HFFc6 (cell line): ENCODE measurements at places on chromosomes 7 and 10. TPM values are rescaled to one million over a fixed set of nuclear protein-coding genes. Genes with fewer than 3 reads are reported as not detected.

DNA sequence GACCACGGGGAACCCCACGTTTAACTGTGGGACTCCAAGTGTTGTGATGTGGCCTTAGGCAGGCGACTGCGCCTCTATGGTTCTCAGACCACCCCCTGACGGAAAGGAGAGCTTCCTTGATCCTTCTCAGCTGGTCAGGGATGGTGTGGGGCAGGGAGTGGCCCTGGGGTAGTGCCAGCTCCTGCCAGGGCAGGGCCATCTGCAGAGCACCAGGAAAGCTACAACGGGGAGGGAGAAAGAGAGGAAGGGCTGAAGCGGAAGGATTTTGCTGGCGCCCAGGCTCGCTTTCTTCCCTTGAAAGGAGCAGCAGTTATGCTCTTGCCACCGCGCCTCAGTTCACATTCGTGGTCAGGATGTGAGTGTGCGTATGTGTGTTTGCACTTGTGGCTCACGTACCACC lies 74.9 kb upstream of the PCBD1 start:
- no peak overlapping the region for H3K4me3 ChIP-seq
- no peaks in the 10 kb centered on the region for H3K36me3 ChIP-seq
- H3K27ac ChIP-seq, result no peak overlapping the region
- H3K4me1 ChIP-seq, result no peaks in the 10 kb centered on the region

- H3K27ac ChIP-seq, result no peak overlapping the region
- peaks cover 26% of the 10 kb centered on the region for H3K4me1 ChIP-seq
- peaks cover 2% of the 10 kb centered on the region; the same call in 1 of the 2 replicates for H3K27me3 ChIP-seq
- H3K4me3 ChIP-seq, result no peak overlapping the region
- no peak for DNase-seq
These were observed 5.3 kb downstream of the LRCH4 start for GRCh38 chr7:100580466-100581283.

- no peak for DNase-seq
- no peaks in the 10 kb centered on the region; the same call in 1 of the 2 replicates for H3K27me3 ChIP-seq
- H3K4me1 ChIP-seq, result peaks cover 20% of the 10 kb centered on the region
- H3K4me3 ChIP-seq, result no peak overlapping the region
These were observed 57.9 kb downstream of the MGMT start for GRCh38 chr10:129524936-129525335.

GRCh38 chr7:2513702-2514101 lies 5.9 kb upstream of the LFNG start:
- no peak overlapping the region for H3K4me3 ChIP-seq
- DNase-seq, result no peak
- no peaks in the 10 kb centered on the region for H3K36me3 ChIP-seq
- no peaks in the 10 kb centered on the region; the same call in 1 of the 2 replicates for H3K27me3 ChIP-seq
- H3K27ac ChIP-seq, result no peak overlapping the region

GRCh38 chr10:26931223-26931622 lies 70.5 kb upstream of the ABI1 start:
- H3K4me1 ChIP-seq, result no peaks in the 10 kb centered on the region
- H3K27ac ChIP-seq, result no peak overlapping the region
- DNase-seq, result no peak
- no peaks in the 10 kb centered on the region for H3K36me3 ChIP-seq
- H3K27me3 ChIP-seq, result peaks cover 16% of the 10 kb centered on the region

DNA sequence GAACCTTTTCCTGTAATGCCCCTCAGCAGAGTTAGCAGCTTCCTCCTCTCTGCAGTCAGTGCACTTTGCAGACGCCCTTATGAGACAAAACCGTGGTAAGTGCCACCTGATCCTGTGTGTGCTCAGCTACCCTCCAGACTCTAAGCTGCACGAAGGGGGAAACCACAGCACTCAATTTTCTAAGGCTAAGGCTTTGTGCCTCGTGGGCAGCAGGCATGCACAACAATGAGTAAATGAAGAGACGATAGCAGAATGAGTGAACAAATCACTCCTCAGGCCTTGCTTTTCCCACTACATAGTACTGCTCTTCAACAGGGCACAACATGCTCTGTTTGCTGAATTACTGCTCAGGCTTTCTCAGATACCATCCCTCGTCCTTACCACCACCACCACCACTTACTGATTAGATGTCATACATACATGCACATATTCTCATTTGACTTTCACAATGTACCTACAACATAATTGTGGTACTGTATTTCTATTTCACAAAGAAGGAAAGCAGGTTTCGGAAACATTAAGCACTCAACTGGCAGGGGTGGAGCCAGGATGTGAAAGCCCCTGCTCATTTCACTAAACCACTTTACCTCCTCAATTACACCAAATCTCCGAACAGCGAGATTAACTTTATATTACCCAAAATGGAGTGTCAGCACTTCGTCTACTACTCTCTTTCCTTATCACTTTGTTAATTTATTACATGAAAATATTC lies 85.4 kb downstream of the ICA1 start:
- peaks cover 25% of the 10 kb centered on the region for H3K27me3 ChIP-seq
- DNase-seq, result no peak
- no peak overlapping the region for H3K4me3 ChIP-seq
- peaks cover 10% of the 10 kb centered on the region; the same call in 1 of the 2 replicates for H3K4me1 ChIP-seq

DNA sequence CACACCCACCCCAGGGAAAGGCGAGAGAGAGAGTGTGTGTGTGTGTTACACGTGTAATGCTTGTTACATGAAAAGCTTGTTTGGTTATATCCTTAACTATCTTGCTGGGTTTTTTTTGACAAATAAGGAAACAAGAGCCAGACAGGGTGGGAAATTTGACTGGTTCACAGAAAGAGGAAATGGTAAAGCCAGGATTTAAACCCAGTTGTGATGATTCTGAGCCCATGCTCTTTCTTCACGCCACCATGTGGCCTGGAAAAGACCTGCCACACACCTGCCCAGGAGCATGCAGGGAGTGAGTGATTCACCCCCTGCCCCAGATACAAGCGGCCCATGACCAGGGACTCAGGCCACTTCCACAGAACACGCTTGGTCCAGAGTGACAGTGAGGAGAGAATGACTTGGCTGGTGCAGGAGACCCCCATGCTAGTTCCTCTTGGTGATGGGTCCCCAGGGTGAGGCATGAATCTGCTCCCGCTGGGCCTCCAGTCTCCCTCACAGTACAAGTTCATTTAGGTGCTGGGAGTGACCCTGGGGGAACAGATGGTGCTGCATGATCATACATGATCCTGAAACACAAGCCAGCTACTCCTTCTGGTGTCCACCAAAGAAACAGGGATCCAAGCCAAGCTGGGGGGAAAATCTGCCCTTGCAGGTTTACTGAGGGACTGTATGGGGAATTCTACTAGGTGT lies 21.0 kb upstream of the EIF5AL1 start:
- H3K27ac ChIP-seq, result no peak overlapping the region
- peaks cover 45% of the 10 kb centered on the region for H3K4me1 ChIP-seq
- no peaks in the 10 kb centered on the region for H3K36me3 ChIP-seq
- DNase-seq, result no peak
- H3K27me3 ChIP-seq, result peaks cover 5% of the 10 kb centered on the region

- no peak for DNase-seq
- peak overlapping the region; percentile 100 for H3K4me3 ChIP-seq
These were observed 341 bp downstream of the GOT1 start for GRCh38 chr10:99430116-99430450.

- DNase-seq, result no peak
- H3K4me3 ChIP-seq, result no peak overlapping the region
- peaks cover 6% of the 10 kb centered on the region; the same call in 1 of the 2 replicates for H3K36me3 ChIP-seq
- peaks cover 4% of the 10 kb centered on the region for H3K27me3 ChIP-seq
These were observed 201.8 kb downstream of the TCERG1L start for GRCh38 chr10:131109726-131110125.

GRCh38 chr7:69708857-69709256 lies 110.6 kb downstream of the AUTS2 start:
- no peaks in the 10 kb centered on the region for H3K4me1 ChIP-seq
- DNase-seq, result no peak
- H3K4me3 ChIP-seq, result no peak overlapping the region
- peaks cover 1% of the 10 kb centered on the region; the same call in 1 of the 2 replicates for H3K27me3 ChIP-seq
- no peaks in the 10 kb centered on the region for H3K36me3 ChIP-seq

GRCh38 chr7:7761974-7762779 lies 43.8 kb upstream of the RPA3 start:
- peak overlapping the region; percentile 71 for H3K27ac ChIP-seq
- DNase-seq, result peak; percentile 26
- peak overlapping the region; percentile 89 for H3K4me3 ChIP-seq
- H3K4me1 ChIP-seq, result peaks cover 37% of the 10 kb centered on the region
- H3K36me3 ChIP-seq, result no peaks in the 10 kb centered on the region

GRCh38 chr7:135662123-135662372 lies 266 bp upstream of the STMP1 start:
- H3K27me3 ChIP-seq, result peaks cover 3% of the 10 kb centered on the region
- peak overlapping the region; percentile 98 for H3K4me3 ChIP-seq
- peak overlapping the region; percentile 99 for H3K27ac ChIP-seq
- no peak for DNase-seq
- peaks cover 38% of the 10 kb centered on the region for H3K4me1 ChIP-seq

DNA sequence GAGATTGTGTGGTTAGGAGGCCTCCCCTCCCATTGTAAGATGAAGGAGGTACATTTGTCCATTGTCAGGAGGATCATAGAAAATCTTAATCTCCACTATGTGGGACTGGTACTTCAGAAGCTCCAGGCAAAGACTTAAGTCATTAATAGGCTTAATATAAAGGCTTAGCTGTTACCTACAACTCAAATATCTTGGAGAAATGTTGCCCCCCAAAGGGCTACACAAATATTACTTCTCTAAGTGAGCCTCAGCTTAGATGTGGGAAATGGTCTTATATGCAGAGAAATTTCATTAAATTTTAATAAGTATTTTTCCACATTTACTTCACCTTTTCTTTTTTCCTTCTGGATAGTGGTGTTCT lies 27.2 kb downstream of the TAS2R41 start:
- no peak overlapping the region for H3K4me3 ChIP-seq
- H3K27me3 ChIP-seq, result peaks cover 1% of the 10 kb centered on the region; the same call in 1 of the 2 replicates
- no peak overlapping the region for H3K27ac ChIP-seq
- DNase-seq, result no peak
- peaks cover 60% of the 10 kb centered on the region for H3K4me1 ChIP-seq
- H3K36me3 ChIP-seq, result peaks cover 6% of the 10 kb centered on the region

DNA sequence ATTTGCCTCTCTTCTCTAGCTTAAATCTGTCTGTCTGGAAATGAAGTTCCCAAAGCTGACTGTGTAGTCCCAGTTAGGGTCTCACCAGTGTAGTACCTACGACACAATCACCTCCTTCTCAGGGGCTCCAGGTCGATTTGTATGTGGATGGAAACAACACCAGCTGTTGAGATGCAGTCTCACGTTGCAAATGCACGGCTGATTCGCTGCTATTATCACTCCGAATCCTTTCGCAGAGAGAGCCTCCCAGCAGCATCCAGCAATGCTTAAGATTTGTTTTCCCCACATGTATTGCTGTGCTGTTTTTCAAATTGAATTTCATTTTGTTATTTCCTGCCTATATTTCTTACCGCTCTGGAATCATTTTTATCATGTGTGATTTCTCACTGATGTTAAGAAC lies 16.3 kb downstream of the VSTM4 start:
- DNase-seq, result no peak
- no peak overlapping the region for H3K4me3 ChIP-seq
- H3K36me3 ChIP-seq, result no peaks in the 10 kb centered on the region
- H3K4me1 ChIP-seq, result no peaks in the 10 kb centered on the region
- H3K27ac ChIP-seq, result no peak overlapping the region

DNA sequence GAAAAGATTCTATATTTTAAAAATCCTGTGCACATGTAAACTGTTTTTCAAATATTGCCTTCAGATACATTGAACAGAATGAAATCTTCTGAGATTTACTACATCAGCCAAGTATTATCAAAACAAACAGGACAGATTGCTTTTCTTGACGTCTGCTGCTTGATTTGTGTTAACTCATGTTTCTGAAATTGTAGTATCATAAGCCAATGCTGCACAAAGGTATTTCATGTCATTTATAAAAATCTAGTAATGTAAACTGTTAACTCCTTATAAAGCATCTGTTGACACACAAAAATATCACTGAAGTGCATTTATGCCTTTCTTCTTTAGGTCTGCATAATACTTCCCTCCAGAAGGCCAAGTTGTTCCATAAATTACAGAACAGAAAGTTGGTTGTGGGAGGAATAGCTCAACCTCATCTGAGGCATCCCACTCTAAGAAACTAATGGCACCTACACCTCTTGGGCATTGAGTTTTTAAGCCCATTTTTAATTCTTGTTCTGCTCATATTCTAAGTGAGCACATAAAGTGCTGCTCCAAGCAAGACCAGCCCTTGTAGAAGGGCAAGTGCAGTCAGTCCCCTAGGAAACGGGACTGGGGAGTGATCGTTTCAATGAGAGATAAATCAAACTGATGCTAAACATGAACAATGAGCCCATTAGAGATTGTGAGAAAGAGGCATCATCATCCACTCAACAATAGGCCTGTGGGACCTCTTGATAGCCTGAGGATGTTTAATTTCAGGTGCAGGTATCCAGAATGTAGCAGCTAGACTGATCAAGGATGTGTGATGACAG lies 28.5 kb downstream of the CAV1 start:
- H3K4me1 ChIP-seq, result peaks cover 90% of the 10 kb centered on the region
- DNase-seq, result no peak
- H3K36me3 ChIP-seq, result peaks cover 79% of the 10 kb centered on the region
- peaks cover 5% of the 10 kb centered on the region for H3K27me3 ChIP-seq

NXPH1 gene
- not detected in 3 replicates for total RNA-seq

ZC3HAV1L gene
- total RNA-seq, result 10.7 to 12.1 TPM (median 11.4 TPM) in 3 replicates

ABCC2 gene
- total RNA-seq, result 0.43 to 1.1 TPM (median 0.90 TPM) in 3 replicates

ELAPOR2 gene
- 0.11 to 0.36 TPM in 2 of 3 replicates, not detected in the other for total RNA-seq

ARPC1B gene
- 233 to 270 TPM (median 258 TPM) in 3 replicates for total RNA-seq

LBX1 gene
- total RNA-seq, result not detected in 2 replicates

VPS50 gene
- total RNA-seq, result 15.9 and 19.2 TPM in 2 replicates

ARHGEF35 gene
- not detected in 3 replicates for total RNA-seq

SMKR1 gene
- total RNA-seq, result not detected in 3 replicates

RET gene
- 0.31 to 0.46 TPM (median 0.32 TPM) in 3 replicates for total RNA-seq

ADAM8 gene
- 1.1 and 1.5 TPM in 2 replicates for total RNA-seq

METTL27 gene
- total RNA-seq, result 3.9 to 6.5 TPM (median 4.2 TPM) in 3 replicates

ITGA8 gene
- not detected in 3 replicates for total RNA-seq

WDFY4 gene
- not detected in 2 replicates for total RNA-seq

NUDT1 gene
- 33.5 to 41.8 TPM (median 35.3 TPM) in 3 replicates for total RNA-seq

ZNF804B gene
- not detected in 2 replicates for total RNA-seq

IRF5 gene
- 0.09 TPM in 1 of 3 replicates, not detected in the others for total RNA-seq
